CD4-positive, alpha-beta T cell treated with Interleukin-10 for 1 hour (primary cell): ENCODE measurements at places on chromosomes 2 and 18.

- no peak for DNase-seq
These were observed 20.3 kb upstream of the CYP1B1 start for GRCh38 chr2:38095996-38096861.

GRCh38 chr2:134073023-134073422 lies 180.8 kb upstream of the MGAT5 start:
- no peak for DNase-seq

DNA sequence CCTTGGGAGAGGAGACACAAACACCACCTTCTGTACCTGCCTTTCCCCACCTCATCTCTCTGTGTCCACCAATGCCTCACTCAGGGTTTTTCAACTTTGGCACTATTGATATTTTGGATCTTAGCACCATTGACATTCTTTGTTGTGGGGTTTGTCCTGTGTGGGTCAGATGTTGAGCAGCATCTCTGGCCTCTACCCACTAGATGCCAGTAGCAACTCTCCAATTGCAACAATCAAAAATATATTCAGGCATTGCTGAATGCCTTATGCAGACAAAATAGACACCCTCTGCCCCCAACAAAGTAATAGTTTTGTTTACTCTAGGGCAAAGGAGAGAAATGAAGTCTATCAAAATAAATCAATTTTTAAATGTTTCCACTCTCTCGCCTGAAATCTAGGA lies 1384.3 kb upstream of the NXPH2 start:
- no peak for DNase-seq

DNA sequence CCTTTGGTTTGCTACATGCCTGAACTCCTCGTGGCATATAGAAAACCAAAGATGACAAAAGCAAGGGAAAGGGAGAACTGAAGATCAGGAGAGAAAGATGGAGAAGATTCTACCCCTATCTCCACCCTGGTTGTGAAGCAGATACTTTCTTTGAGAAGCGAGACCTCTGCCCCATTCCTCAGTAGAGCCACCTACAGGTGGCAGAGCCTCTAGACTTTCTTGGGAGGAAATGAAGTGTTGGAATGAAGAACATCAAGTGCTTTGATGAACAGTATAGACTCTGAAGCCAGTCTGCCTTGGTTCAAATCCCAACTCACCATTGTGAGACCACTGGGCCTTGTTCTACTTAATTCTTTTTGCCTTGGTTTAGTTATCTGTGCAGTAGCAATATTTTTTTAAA lies 348.8 kb upstream of the ETAA1 start:
- DNase-seq = no peak

- no peak for DNase-seq
These were observed 216.9 kb downstream of the CELF4 start for GRCh38 chr18:37348729-37349128.

DNA sequence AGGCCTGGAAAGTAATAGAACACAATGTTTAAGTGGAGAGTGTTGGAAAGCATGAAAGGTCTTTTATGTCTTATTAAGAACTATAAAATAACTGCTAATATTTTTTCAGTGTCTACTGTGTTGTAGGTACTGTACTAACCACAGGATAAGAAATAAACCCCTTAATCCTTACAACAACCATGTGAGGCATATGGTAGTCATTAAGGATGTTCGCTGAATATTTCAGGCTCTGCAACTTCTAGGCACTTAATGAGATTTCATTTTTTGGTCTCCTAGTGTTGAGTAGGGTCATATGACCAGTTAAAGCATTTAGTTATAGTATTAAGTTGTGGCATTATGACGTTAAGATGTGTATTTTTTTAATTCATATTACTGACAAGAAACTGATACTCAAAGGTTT lies 346.6 kb upstream of the KCNH7 start:
- DNase-seq = no peak

GRCh38 chr18:45376193-45376592 lies 239.1 kb upstream of the SLC14A2 start:
- no peak for DNase-seq

DNA sequence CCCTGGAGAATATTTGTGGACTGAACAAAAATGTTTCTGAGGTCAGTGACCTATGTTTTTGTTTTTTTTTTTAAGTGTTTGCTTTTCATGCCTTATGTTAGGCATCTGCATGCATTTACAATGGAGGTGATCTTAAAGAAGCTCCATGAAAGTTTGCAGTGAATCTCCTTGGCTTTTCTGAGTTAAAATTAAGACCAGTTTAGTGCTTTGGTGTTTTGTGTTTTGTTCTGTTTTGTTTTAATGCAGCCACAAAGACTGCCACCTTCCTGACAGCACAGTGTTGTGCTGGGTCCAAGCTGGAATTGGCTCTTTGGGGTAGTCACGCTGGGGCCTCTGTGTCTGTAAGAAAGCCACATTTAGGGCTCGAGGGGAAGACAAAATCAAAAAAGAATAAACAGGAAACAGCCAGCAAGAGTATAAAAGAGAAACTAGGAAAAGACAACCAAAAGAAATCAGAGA lies 396.2 kb downstream of the ARHGAP15 start:
- DNase-seq = no peak

DNA sequence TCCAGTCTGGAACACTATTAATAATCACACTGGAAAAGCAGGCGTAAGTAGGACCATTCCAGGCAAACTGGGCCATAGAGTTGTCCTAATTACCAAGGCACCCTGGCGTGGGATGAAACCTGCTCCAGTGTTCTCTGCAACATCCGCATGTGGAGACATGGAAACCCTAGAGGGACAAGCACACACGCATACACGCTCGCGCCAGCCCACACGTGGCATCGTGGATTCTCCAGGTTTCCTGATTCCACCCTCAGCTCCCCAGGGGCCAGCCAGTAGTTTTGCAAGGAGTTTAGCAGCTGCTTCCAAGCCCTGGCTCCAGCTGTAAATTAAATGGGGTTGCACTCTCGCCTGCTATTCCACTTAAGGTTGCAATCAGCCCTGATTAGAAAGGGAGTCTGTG lies 127.7 kb downstream of the DYSF start:
- DNase-seq = no peak

GRCh38 chr2:217740756-217741155 lies 262.0 kb downstream of the TNS1 start:
- no peak for DNase-seq

DNA sequence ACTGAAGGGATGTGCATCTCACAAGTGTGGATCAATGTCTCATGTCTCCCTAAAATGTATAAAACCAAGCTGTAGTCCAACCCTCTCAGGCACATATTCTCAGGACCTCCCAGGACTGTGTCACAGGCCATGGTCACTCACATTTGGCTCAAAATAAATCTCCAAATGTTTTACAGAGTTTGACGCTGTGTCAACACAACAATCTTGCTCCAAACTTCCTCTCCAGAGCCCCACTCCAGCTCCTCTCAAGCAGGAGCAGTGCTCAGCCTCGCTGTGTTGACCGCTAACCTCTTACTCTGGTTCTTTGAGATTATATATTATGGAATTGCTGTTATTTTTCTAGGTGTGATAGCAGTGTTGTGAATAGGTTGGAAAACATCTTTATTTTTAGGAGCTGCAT lies 56.2 kb downstream of the CYP27C1 start:
- no peak for DNase-seq

GRCh38 chr2:64773461-64774118 lies 119.9 kb upstream of the SERTAD2 start:
- no peak for DNase-seq

DNA sequence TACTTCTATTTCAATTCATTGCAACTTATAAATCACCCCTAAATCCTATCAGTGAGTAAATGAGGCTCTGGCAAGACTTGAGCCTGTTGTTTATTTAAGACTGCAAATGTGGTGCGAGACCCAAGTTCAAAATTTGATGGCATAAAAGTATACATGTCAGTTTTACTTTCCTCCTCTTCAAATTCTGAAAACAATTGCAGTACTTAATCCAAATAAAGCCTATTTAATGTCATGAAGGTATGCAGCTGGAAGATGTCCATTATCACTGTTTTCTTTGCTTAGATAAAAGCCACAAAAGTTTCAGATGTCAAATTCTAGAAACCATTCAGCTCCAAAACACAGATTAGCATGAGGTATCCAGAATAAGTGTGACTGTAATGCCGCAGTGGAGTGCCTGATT lies 3.3 kb downstream of the APCDD1 start:
- DNase-seq = no peak

- no peak for DNase-seq
These were observed 122.5 kb downstream of the ASXL3 start for GRCh38 chr18:33700513-33700976.

DNA sequence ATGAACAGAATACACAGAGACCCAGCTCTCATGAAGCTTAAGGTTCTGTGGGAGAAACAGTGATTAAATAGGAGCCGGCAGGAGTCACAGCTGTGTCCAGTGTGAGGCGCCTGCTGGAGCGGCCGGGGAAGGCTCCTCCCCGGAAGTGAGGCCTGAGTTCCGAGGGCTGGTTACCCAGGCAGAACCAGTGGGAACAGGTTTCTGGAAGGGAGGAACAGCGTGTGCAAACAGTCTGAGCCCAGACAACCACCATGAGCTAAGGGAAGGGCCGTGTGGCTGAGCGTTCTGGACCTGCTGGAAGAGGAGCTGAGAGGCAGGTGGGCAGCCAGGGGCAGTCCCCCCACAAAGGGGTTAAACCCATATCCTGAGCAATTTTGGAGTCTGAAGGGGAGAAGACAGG lies 26.0 kb upstream of the NPAS2 start:
- DNase-seq = no peak

DNA sequence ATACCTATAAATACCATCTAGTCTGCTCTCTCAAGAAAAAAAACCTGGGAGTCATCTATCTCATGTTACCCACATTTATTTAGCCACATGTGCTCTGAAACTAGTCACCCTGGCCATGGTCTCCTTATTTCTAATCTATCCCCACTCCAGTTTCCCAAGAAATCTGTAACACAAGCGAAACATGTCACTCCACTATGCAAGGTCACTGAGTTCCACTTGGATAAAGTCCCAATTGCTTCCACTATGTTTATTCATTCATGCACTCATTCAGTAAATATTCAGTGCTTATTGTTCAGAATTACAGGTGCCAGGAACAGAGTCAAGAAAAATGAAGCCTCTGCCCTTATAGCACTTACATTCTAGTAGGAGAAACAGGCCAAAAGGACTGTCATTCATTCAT lies 369.4 kb upstream of the CYRIA start:
- DNase-seq = no peak

- DNase-seq = no peak
These were observed 65.7 kb upstream of the SERPINE2 start for GRCh38 chr2:224104668-224105386.

- peak; percentile 60 for DNase-seq
These were observed 37.6 kb upstream of the SPAG16 start for GRCh38 chr2:213246497-213247281.

DNA sequence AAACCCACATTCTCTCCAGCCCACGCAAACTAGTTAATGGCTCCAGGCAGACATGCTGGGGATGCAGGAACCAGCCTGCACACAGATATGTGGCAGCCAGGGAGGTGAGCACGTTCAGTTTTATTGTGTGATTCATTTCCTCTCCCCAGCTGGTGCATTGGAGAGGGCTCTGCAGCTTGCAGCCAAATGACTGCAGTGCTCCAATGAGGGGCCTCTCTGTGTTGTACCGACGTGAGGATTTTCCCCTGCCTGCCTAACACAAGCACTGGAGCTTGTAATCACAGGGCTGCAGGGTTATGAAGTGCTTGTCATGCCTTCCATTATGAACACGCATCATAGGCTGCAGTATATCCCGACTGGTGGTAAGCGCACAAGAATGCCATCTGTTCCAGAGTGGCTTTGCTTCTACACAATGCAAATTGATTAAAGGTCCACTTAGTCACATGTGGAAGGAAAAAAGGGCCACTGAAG lies 92.3 kb upstream of the THUMPD2 start:
- no peak for DNase-seq

- DNase-seq = no peak
These were observed 2.3 kb downstream of the STPG4 start for GRCh38 chr2:47152803-47153202.

DNA sequence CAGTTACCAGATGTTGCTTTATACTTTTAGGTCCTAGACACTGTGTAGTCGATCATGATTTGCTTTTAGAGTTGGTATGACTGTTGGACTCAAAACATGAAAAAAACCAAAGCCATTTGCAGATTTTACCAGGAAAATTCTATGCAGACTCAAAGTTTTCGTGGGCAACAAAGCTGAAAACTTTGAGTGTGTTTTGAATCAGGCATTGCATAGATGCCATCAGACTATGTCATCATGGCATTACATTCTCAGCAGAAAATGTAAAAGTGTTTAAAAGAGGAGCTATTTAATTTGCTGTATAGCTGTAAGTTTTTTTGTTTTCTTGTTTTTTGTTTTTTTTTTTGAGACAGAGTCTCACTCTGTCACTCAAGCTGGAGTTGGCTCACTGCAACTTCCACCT lies 43.5 kb upstream of the ELAC1 start:
- no peak for DNase-seq

DNA sequence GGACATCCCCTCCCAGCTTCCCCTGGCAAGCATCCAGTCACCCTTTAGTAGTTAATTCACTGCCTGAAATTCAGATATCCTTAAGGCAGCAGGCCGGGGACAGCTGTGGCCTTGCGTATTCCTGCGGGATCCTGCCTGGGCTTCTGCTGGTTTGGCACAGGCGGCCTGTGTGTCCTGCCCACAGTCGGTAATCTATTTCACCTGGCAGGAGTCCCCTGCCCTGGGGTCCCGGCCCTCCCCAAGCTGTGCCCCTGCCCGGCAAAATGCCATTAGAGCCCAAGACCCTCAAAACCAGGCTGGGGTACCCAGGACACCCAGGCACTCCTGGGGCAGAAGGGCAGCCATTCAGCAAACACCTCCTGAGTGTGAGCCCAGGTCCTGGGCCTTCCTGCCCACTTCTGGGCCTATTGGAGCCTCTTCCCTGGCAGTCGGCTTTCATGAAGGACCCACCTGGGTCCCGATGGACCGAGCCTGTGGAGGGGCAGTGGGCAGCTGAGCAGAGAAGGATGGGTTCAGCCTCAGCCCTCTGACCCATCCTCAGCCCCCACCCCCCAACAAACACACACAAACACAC lies 11.6 kb downstream of the CROCC2 start:
- no peak for DNase-seq

GRCh38 chr18:47254341-47254939 lies 3.0 kb upstream of the SKOR2 start:
- no peak for DNase-seq

GRCh38 chr2:30428348-30428662 lies 18.7 kb upstream of the LCLAT1 start:
- DNase-seq = no peak

DNA sequence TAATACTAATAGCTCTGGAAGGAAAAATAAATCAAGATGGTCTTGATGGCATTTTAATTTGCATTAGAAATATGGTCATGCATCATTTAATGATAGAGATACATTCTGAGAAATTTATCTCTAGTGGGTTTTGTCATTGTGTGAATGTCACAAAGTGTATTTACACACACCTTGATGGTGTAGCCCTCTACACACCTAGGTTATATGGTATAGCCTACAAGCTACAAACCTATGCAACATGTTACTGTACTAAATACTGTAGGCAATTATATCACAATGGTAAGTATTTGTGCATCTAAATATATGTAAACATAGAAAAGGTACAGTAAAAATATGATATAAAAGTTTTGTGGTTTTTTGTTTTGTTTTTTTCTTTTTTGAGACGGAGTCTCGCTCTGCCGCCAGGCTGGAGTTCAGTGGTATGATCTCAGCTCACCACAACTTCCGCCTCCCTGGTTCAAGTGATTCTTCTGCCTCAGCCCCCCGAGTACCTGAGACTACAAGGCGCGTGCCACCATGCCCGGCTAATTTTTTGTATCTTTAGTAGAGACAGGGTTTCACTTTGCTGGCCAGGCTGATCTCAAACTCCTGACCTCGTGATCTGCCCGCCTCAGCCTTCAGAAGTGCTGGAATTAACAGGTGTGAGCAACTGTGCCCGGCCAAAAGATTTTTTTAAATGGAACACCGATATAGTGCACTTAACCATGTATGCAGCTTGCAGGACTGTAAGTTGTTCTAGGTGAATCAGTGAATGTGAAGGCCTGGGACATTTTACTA lies 83.7 kb upstream of the UBXN4 start:
- DNase-seq = peak; percentile 58
